ENCODE measurements at places on chromosomes 6 and 20. TPM values are rescaled to one million over a fixed set of nuclear protein-coding genes. Genes with fewer than 3 reads are reported as not detected.

COL9A1 gene
- polyA plus RNA-seq = 6.1 TPM

CFAP206 gene
- polyA plus RNA-seq = 0.27 TPM

ALDH8A1 gene
- 1.6 TPM for polyA plus RNA-seq

UCKL1 gene
- 48.5 TPM for polyA plus RNA-seq

NRSN1 gene
- polyA plus RNA-seq = not detected

- no peak for DNase-seq
These were observed 35.6 kb upstream of the TRAM2 start for GRCh38 chr6:52612336-52613054.

- DNase-seq = no peak
These were observed 307.8 kb downstream of the RNGTT start for GRCh38 chr6:88655586-88655985.

GRCh38 chr6:126941751-126942150 lies 176.7 kb upstream of the RSPO3 start:
- no peak for DNase-seq

- no peak for DNase-seq
These were observed 52.0 kb downstream of the KIF13A start for GRCh38 chr6:17935188-17936149.

GRCh38 chr6:166470863-166471410 lies 88.2 kb upstream of the MPC1 start:
- no peak for DNase-seq

All from forelimb muscle (tissue), 1 donor.